ENCODE measurements at places on chromosomes 16 and 17. TPM values are rescaled to one million over a fixed set of nuclear protein-coding genes. Genes with fewer than 3 reads are reported as not detected.

The EPOP gene
- total RNA-seq = 5.2 TPM

The RASL10B gene
- total RNA-seq = 0.17 TPM

The GRAP gene
- 0.14 TPM for total RNA-seq

GRCh38 chr17:66474258-66474657 is 171.8 kb downstream of the PRKCA start:
- DNase-seq = no peak

- DNase-seq = no peak
Observed at GRCh38 chr17:44760474-44761308, 1.9 kb downstream of the ADAM11 start.

DNA sequence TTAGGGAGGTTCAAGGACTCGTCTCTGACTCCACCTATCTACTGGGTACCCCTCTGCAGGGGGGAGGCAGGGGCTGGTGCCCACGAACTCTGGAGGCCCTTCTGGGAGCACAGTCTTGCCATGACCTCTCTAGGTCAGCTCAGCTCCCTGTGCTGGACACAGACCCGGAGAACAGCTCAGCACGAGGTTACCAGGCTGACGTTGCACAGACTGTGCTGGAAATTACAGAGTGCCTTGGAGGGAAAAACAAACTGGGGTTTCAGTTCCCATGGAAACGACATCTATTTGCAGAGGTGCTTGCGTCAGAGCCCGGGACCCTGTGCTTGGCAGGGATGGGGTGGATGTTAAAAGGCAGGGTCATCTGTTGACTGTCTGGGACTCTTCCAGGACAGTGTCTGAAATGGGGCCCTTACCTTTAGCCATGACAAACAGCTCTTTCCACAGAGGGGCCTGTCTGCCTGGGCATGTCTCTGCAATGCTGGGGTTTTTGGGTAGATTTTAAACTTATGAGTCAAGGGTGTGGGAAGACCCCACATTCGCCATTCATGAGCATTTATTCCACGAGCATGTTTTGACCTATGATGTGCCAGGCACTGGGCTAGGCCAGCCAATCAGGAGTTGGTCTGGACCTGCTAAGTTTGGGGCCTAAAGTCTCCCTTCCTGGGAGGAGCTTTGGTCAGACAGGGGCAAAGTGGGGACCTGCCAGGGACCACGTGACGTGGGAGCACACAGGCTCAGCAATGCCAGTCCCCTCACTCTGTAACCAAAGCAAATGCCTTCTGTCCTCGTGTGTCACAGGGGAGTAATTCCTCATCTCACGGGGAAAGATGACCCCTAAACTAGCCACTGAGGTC is 22.5 kb downstream of the CCR7 start:
- peak; percentile 95 for DNase-seq

- no peak for DNase-seq
Observed at GRCh38 chr16:15976929-15977637, 27.7 kb downstream of the ABCC1 start.

DNA sequence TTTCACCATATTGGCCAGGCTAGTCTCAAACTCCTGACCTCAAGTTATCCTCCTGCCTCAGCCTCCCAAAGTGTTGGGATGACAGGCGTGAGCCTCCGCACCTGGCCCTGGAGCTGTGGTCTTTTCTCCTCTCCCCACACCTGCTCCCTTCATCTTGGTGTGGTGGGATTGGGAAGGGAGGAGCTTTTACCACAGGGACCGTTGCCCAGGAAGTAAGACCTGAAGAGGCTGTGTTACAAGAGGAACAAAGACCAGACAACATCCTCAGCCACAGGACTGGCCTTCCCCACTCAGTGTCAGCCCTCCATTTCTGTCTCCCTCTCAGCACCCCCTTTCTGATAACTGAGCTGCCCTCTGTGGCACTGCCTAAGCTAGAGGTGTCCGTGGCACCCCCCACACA is 9.4 kb upstream of the C17orf113 start:
- DNase-seq = no peak

GRCh38 chr17:50935221-50935995 is 69.3 kb upstream of the TOB1 start:
- no peak for DNase-seq

DNA sequence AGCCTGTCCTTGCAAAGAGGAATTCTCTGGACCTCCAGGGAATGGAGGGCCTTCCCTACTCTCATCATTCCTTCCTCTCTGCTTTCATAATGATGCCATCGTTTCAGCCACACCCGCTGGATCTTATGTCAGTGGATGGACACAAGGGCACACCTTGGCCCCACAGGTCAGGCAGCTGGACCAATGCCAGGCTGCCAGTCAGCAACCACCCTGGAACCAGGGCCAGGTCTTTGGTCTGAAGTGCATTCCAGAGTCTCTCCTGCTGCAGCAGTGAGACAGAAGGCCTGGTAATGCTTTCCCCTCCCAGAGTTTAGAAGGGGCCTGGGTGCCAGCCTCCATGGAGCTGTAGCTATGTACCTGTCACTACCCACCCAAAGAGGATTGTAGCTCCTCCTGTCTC is 7.4 kb downstream of the C1QL1 start:
- DNase-seq = no peak

GRCh38 chr17:32953045-32953444 is 25.1 kb downstream of the TMEM98 start:
- no peak for DNase-seq

- no peak for DNase-seq
Observed at GRCh38 chr17:48514477-48514876, 16.3 kb downstream of the HOXB1 start.
